ENCODE measurements at places on chromosomes 7 and 10.
A peak's percentile ranks its signal among the peaks of the same experiment; 100 is the strongest.

- no peak for DNase-seq
These were observed 26.6 kb downstream of the CDNF start for GRCh38 chr10:14810969-14811953.

- no peak for DNase-seq
These were observed 703 bp upstream of the HILPDA start for GRCh38 chr7:128454808-128455542.

GRCh38 chr10:93516006-93516380, 19.6 kb downstream of the CEP55 start:
- DNase-seq, result no peak

DNA sequence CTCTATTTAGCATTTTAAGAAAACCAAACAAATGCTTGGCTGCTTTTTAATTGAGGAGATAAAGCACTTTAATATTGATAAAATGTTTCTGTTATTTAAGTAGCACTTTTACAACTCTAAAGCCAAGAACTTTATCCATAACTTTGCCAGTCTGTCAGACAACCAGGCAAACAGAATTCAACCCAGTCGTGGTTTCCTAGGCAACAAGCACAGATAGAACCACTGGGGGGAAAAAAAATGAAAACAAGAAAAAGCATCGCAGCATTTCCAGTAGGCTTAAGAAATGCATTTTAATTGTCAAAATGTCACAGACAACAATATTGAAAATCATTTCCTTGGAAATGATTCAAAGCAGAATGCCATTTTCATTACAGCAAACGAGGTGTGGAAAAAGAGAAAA, 323.4 kb downstream of the PARD3 start:
- no peak for DNase-seq

DNA sequence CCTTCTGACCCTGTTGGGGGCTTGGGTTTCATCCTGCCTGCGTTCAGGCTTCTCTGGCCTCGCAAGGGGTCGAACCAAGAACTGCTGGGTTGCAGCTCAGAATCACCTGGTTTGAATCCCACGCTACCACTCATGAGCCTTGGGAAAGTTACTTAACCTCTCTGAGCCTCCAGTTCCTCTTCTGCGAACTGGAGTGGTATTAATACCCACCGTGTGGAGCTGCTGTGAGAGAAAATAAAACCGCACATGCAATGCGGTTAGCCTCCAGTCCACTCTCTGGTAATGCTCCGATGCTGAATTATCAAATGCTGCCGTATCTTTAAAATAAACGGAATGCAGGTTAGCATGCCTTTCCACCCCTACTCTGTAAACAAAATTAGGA, 171.9 kb downstream of the ARHGAP12 start:
- DNase-seq, result no peak

DNA sequence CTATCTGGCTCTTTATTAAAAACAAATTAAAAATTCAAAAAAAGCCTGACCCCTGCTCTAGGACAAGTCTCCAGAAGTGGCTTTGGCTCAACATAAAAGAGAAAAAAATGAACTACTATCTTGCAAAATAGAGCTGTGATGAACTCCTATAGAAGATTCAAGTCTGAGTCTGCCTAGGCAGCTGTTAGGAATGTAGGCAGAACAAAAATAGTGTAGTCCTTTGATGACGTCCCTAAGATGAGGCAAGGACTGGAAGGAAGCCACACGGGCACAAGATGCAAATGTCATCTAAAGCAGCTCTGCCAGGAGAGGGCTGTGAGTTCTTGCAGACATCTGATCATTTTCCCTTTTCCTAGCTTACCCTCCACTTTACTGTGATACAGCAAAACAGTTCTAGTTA, 20.5 kb downstream of the ASNS start:
- no peak for DNase-seq

DNA sequence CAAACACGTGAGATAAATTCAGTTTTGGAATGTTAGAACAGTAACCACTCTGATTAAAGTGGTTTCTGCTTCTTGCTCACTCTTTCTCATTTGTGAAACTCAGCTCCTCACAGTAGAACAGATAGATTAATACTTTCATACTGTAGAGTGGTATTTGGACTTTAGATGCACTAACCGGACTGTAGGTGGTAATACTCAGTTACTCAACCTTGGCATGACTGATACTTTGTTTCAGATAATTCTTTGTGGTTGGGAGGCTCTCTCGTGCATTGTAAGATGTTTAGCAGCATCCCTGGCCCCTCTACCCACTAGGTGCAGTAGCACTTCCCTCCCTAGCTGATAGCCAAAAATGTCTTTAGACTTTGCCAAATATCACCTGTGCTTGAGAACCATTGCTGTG, 37.6 kb downstream of the MCU start:
- no peak for DNase-seq

GRCh38 chr10:77180794-77181193, 456.8 kb downstream of the KCNMA1 start:
- no peak for DNase-seq

GRCh38 chr10:99431190-99431760, 851 bp upstream of the GOT1 start:
- peak; percentile 63 for DNase-seq

DNA sequence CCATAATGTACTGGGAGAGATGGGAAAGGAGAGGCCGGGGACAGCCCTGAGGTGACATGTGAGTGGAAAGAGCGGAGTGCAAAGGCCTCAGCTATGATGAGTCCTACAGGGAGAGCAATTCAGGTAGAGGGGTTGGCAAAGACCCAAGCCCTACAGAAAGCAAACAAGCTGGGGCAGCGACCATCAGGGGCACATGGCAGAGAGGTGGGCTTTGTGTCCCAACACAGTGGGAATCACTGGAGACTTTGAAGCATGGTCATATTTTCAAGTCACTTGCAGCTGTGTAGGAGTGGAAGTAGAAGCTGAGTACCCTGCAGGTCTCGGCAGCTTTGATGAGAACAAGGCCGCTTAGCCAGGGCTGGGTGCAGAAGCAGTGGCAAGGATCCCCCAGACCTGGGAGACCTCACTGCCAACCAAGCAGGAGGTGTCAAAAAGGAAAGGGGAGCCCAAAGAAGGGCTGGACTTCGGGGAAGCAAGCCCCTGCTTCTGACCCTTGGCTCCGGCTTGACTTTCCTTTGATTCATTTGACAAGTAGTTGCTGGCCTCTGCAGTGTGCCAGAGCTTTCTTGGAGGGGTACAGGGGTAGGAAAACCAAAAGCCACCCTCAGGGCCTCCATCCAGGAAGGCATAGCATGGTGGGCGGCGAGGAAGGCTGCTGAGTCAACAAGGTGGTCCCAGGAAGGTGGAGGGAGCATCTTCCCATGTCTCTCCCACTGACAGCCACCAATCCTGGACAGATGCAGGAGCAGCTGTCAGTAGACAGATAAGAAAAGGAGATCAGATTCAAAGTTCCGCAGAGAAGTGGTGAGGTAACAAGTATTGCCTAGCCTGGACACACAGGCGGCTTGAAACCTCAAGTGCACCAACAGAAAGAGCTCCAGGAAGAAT, 1.9 kb upstream of the PGAM2 start:
- DNase-seq, result no peak

GRCh38 chr10:79176949-79177602, 108.3 kb downstream of the ZMIZ1 start:
- no peak for DNase-seq

DNA sequence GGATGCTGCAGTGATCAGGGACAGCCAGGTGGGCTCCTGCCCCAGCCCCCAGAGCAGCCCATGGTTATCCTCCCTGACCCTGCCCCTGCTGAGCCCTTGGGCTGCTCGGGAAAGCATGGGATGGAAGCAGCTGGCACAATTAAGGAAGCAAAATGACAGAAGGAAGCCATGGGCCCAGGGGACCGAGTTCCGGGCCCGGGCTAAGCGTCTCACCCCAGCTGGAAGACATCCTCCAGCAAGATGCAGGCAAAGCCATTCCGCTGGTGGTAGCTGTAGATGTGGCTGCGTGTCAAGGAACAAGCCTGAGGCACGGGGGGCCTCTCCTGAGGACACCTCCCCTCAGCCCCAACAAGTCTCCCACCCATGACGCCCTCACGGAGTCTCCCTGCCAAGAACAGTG, 1.1 kb downstream of the ATG9B start:
- no peak for DNase-seq

DNA sequence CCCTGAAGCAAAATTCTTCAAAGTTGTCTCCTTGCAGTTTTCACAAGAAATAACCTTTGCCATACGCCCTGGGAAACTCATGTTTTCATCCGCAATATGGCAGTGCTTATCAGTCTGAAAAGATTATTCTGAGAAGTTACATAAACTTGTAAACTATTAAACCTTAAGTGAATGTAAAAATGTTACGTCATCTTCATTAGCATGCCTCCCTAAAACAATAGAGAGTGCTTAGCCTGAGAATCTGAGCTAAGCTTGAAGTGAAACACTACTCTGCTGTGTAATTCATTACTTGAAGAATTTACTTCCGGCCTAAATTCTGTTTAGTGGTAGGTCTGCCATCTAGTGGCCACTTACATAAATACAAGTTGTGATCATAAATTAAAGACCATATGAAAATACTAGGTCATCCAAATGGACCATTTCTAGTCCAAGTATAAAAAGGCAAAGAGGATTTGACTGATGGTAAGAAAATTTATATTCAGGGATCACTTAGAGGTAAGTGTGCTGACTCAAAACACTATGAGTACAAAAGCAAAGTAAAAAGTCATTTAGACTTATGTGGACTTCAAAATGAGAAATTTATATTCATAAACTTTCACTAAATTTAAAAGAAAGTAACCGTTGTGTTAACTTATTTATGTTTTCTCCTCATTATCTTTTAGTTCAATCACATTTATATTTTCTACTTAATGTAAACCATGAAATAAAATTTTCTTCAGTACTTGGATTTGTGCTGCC, 745.1 kb upstream of the LRRTM3 start:
- peak; percentile 55 for DNase-seq

DNA sequence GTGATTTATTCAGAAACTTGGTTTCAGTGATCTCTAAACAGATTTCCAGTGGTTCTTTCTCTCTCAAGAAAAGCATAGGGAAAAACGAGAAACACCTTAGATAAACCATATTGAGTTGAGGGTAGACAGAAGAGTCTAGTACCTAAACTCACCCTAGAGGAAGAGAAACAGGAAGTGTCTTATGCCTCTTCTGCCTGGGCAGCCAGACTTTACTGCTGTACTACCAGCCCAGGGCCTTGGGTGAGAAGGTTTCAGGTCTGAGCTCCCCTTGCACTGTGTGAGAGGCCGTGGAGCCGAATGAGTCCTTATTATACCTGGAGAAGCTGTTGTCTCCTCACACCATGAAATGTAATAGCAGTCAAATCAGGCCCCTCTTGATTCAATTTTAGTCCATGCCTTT, 18.2 kb downstream of the HIF1AN start:
- DNase-seq, result peak; percentile 25

- no peak for DNase-seq
These were observed 23.8 kb upstream of the C7orf33 start for GRCh38 chr7:148566736-148567135.

DNA sequence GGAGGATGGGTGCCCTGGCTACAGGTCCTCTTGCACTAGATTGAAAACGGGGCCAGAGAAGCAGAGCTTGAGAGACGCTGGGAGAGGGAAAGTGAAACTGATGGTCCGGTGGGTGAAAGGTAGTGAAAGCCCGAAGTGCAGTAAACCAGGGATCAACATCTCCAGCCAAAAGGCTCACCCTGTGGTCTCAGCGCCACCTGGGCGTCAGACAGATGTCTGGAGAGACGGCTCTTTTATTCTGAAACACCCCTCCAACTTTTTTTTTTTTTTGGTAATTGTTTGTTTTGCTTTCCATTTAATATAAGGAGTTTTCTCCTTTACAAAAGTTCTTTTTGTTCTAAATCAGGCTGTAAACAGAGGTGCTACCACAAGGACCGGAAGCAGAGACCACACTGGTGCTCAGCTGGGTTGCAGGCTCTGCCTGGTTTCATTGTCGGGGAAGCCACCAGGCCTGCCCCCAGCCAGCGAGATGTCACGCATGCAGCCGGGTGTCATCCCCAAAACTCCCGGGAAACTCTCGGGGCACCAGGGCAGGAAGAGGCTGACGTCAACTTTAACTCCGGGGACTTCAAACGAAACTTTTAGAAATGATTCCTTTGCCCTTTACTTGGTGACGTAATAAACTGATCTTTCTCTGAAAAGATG, 11.2 kb downstream of the IL2RA start:
- peak; percentile 96 for DNase-seq

GRCh38 chr7:88042157-88042556, 108.1 kb downstream of the ADAM22 start:
- DNase-seq, result no peak

- DNase-seq, result no peak
These were observed 7.8 kb downstream of the ICA1 start for GRCh38 chr7:8254215-8254614.

- DNase-seq, result no peak
These were observed 64.9 kb downstream of the USP6NL start for GRCh38 chr10:11546581-11546980.

- DNase-seq, result no peak
These were observed 103.1 kb upstream of the INSIG1 start for GRCh38 chr7:155194382-155195140.

GRCh38 chr7:22320416-22320815, 36.5 kb downstream of the RAPGEF5 start:
- no peak for DNase-seq

All from B cell (primary cell).